ENCODE measurements at places on chromosomes 2 and 18.

DNA sequence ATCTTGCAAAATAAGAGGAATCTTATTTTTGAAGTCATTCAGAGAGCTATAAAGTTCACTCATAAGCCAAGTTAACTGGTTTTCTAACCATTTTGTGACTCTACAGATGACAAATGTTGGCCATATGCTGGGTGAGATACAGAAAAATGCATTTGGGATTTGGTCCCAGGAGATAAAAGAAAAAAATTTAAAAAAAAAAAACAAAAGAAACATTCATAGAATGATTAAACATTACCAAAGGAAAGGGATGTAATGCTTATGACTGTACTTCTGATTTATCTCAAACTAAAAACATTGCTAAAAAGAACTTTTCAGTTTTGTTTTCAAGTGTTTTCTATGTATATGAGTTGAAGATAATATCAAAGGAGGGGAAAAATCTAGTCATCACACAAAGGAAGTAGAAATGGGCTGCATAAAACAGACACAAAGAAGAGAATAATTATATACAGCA, 43.1 kb downstream of the PELI1 start:
- DNase-seq = no peak

- DNase-seq = peak; percentile 33
Observed at GRCh38 chr18:48711651-48712486, 173.0 kb downstream of the CTIF start.

- DNase-seq = no peak
Observed at GRCh38 chr2:58698620-58699019, 457.5 kb upstream of the FANCL start.

GRCh38 chr2:170354855-170355780, 177.2 kb downstream of the MYO3B start:
- DNase-seq = peak; percentile 34

DNA sequence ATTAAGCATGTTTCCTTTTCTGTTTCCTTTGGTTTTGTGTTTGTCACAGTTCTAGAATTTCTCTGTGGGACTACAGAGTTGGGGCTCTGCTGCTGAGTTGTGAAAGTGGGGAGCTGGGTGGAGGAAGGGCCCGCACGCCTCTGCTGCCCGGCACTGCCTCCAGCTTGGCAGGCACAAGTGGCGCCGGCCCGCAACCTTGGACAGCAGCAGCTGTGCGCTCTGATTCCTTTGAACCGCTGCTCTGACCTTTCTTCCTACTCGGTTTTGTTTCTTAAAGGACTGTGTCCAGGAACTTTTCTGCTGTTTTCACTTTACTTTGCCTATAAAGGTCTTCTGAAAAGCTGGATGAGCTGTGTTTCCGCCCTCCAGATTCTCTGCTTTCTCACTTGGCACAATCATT, 137.6 kb upstream of the ALPP start:
- DNase-seq = no peak

DNA sequence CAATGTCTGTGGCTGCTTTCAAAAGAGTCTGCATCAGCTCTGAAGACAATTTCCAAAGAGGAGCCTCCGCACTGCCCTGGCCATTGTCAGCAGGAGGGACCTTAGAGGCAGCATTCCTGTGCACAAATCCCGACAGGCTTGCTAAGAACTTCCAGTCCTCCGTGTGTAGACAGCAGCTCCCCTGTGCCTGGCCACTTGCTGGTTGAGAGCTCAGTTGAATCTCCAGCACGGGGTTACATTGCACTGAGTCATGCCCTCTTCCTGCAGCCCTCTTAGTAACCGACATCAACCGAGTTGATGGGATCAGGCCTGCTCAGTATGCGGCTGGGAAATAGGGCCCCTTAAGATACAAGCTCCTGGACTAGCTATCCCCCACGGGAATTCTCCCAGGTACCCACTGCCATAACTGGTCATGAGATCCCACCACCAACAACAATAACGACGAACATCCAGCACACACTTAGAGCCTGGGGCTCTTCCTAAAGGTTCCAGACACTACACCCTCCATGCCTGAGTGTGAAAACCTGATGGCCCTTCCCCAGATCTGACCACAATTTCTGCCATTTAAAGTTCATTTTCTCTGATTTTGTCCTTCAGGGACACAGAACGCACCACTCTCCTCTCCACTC, 12.0 kb downstream of the ATP6V1B1 start:
- no peak for DNase-seq

DNA sequence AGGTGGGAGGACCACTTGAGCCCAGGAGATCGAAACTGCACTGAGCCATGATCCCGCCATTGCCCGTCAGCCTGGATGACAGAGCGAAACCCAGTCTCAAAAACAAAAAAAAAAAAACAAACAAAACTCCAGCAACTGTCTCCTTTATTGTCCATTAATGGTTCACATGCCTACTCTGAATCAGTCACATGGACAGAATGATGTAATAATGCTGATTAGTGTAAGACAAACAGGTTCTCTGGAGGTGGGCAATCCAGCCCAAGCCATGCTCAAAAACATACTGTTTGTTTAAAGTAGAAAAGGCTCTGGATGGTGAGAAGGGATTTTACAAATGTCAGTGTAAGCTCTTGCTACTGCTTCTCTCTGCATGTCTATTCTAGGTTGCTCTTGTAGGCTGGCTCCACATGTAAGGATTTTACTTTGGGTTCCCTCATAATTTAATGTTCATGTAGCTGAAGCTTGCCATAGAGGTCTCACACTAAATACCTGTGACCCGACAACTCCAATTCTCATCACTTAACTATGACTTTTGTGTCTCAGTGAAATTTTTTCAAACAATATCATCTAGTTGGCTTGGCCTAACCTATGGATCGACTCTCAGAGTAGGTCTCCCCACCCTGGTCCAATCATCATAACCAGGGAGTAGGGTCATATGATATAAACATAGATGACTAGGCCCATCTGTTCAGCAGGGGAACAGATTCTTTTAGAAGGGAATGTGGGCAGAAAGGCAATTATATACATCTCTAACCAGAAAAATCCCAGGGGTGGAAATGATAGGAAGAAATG, 83.9 kb upstream of the SLC39A10 start:
- no peak for DNase-seq

- DNase-seq = no peak
Observed at GRCh38 chr2:176383836-176384442, 114.7 kb downstream of the MTX2 start.

- no peak for DNase-seq
Observed at GRCh38 chr2:183952741-183953140, 645.6 kb upstream of the ZNF804A start.

DNA sequence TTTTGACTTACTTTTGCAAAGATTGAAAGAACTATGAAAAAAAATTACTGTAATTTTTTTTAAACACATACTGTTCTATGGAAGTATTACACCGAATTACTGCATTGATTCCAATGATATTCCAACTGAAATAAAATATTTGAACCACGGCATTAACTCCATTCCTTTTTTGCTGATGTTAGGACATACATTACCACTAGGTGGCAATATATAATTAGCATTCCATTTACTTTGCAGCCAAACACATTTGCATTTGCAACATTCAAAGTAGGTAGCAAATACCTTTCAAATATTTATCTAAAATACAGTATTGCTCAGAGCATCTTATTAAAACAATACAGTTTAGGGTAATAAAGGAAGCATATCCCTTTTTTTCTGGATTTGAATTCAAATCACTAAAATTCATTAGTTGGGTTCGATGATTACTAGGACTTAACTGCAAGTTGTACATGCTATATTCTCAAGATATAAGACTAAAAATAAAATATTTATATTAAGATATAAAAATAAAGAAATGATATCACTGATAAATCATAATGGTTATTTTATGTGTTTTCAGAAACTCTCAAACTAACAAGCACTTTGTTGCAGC, 31.3 kb downstream of the LANCL1 start:
- DNase-seq = no peak

- DNase-seq = no peak
Observed at GRCh38 chr2:105007367-105007766, 30.5 kb upstream of the MRPS9 start.

- DNase-seq = no peak
Observed at GRCh38 chr2:75705921-75706320, 4.8 kb downstream of the GCFC2 start.

- no peak for DNase-seq
Observed at GRCh38 chr2:18837240-18837639, 247.9 kb upstream of the NT5C1B start.

- no peak for DNase-seq
Observed at GRCh38 chr2:116859708-116860107, 954.8 kb upstream of the DDX18 start.

GRCh38 chr2:111099402-111099801, 21.3 kb upstream of the BCL2L11 start:
- no peak for DNase-seq

DNA sequence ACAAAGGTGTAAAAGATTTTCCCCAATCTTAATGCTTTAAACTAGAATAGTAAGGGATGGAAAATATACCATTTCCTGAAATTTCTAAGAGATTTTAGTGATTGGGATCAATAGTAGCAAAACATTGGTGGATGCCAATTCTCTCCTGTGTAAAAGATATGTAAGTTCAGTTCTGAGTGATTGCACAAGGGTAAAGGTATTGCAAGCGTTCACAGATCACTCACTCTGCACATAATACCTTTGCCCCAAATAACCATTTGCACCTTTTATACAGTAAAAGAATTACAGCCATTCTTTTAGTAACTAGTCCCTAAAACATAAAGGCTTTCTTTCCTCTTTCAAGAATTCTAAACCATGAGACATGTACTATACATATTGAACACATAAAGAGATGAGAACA, 13.0 kb upstream of the ZCCHC2 start:
- DNase-seq = no peak

- DNase-seq = no peak
Observed at GRCh38 chr2:101150306-101151145, 656 bp downstream of the TBC1D8 start.

DNA sequence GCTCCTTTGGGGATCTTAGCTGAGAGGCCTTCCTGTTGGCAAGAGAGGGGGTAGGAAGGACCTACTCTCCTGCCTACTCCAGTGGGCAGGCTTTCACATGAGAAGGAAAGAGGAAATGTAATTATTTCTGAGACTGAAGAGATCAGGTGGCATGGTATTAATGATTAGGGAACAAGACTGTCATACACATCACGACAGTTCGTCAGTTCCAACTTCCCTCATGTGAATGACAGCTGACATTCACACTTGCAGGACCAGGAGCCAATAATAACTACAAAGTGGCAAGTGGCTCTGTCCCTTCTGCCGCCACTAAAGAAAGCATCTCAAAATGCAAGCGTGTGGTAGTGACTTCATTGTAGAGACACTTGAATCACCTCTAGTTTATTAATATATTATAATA, 90.0 kb downstream of the ZCCHC2 start:
- no peak for DNase-seq

- DNase-seq = no peak
Observed at GRCh38 chr2:52879561-52879960, 888.0 kb upstream of the CHAC2 start.

- no peak for DNase-seq
Observed at GRCh38 chr2:8204711-8205110, 477.1 kb upstream of the ID2 start.

DNA sequence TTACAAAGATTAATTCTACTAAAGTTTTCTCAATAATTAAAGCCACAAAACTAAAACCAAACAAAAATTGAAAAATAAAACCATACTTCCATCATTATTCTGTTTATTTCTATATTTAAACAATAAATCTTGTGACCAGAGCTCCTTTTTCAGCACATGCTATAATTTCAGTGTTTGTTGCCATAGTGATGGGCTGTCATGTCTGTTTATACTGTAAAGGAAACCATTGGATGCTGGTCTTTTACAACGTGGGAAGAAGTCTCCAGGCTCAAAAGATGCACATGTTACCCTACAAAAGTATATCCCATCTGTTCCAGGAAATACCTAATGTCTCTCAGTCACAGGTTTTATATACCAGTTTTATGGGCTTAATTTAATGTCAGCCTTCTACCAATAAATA, 100.1 kb upstream of the MC2R start:
- no peak for DNase-seq

DNA sequence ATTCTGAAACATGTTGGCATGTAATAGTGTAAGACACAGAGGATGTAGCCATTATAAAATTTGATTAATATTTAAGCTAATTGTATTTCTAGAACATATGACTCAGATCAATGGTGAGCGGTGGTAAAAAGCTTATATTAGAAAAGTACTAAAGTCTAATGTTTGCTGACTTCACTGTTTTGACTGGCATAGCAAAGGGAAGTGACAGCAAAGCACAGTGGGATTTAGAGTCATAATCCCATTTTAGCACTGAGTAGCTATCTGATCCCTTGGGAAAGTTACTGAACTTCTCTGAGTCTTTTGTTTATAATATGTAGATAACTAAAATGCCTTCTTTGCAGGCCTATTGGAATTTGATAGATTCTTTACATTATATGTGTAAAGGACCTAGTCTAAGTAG, 60.4 kb downstream of the KIAA1328 start:
- no peak for DNase-seq

GRCh38 chr2:217836901-217837491, 165.8 kb downstream of the TNS1 start:
- DNase-seq = no peak

DNA sequence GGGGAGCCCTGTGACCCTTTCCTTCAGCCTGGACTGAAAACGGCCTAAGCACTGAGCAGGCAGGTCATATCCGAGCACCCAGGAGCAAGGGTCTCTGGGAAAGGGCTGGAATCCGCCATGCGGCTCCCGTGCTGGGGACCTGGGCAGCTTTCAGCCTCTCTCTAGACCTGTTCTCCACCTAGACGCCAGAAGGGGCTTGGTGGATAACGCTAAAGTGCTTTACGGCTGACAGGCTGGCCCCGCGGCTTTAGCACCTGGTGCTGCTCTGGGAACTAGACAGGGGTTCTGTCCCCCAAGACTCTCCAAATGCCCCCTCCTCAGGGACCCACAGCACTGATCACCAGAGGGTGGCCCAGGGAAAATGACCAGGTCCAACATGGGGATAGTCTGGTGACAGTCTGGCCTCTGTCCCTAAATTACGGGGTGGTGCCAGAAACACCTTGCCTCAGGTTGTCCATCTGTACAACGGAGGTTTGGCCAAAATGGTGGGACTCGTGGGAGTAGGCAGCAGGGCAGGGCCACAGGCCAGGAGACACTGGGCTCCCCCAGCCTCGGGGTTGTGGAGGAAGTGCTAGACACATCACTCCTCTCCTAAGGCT, 13.0 kb downstream of the SDC1 start:
- DNase-seq = no peak

DNA sequence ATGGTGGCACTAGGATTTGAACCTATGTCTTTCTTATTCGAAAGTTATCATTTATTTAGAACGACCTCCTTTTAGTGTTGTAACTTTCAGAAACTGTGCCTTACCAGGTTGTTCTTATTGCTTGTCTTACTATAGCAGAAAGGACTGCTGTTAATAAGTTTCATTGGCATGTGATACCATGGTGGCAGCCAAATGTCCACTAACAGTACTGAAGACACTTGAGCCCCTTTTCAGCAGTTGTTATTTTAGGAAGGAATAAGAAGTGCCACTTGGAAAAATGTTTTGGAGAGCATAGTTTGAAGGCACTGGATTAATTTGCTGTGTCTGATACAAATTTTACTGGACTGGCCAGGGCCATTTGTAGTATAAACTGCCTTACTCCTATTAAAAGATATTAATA, 37.7 kb downstream of the CEP192 start:
- DNase-seq = no peak
